NCI-H2227 treated with DMSO at 0.1 percent for 48 hours (cell line): ENCODE measurements at places on chromosomes 4 and X.

DNA sequence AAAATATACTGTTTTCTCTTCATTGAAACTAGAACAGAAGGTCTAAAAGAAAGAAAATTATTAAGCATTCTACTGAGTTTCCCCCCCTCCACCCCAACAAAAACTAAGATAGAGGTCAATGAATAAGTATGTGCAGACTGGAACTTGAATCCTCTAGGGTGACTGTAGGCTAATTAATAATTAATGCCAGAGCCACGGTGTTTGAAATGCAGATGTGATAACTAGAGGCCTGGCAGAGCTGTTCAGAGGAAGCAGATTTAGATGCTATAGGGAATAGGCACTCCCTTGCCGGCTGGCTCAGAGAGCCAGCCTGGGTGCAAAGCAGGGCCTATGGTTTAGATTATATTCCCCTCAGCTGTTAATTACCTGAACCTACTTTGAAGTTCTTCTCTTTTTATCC, 12.2 kb upstream of the POU3F4 start:
- DNase-seq: no peak

DNA sequence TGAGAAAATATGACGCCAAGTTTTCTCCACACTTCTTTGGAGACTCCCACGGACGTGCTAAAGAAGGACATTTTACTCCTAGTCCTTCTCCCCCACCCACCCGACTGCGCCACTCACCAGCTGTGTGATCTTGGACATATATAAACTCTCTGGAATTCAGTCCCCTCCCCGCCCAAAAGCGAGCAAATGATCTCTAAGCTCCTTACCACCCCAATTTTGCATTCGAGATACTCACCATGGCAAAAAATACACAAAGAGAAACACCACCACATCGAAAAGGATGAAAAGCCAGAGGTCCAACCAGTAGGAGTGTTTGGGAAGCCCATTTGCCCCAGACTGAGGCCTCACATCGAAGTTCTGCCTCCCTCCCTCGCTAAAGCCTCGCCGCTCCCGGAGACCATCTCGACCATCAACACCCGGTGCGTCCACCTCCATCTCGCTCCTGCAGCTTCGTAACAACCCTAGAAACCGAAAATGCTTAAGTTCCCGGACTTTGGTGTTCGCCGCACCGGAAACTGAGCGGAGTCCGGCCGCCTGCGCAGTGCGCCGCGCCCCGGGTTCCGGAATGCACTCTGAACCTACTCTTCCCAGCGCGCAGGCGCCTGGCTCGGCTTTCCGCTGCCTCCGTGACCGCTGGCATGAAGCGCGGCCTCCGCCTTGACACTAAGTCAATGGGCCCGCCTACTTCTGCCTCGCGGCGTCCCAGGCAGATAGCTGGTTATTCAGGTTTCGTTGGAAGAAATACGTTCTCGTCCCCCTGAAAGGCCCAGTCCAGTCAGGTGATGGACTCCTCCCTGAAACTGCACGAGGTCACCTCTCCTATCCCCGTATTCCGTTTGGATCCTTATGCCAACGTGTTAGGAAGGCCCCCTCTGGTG, 21.6 kb downstream of the FABP2 start:
- DNase-seq: no peak

GRCh38 chr4:111268769-111269414, 646.0 kb upstream of the PITX2 start:
- no peak for DNase-seq

GRCh38 chr4:10082459-10083272, 33.9 kb downstream of the WDR1 start:
- DNase-seq: no peak

DNA sequence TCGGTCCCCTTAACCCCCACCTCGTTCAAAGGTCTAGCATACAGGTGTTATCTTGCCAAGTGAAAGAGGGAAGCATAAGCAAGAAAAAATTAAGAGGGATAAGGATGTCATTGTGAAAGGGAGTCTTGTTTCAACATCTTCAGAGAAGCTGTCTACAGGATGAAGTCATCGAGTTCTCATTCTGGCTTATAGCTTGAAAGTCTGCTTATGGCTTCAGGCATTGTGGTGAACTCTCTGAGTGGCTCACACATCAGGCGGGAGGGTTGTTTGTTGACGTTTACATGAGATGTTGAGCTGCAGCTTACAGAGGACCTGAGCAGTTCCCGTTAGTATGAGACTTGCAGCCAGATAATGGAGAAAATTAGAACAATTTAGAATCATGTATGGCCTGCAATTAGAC, 16.6 kb downstream of the MAGEA9B start:
- no peak for DNase-seq

GRCh38 chr4:147580396-147580795, 36.8 kb upstream of the TMEM184C start:
- no peak for DNase-seq

GRCh38 chr4:177558995-177559394, 116.8 kb upstream of the AGA start:
- DNase-seq: no peak

DNA sequence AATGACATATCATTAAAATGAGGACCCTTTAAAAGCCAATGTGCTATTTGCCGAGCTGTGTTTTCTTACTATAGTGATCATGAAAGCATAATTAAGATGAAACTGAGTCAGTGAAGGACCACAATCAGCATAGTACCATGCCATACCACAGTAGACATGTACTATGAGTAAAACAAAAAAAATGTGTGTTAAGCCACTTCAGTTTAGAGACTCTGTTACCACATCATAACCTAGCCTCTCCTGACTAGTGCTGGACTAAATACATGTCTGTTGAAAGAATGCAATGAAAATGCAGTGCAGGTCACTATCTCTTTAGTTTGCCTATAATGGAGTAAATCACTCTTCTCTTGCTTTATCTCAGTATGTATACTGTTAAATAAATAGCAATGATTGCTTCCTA, 12.3 kb upstream of the DDX53 start:
- DNase-seq: no peak

DNA sequence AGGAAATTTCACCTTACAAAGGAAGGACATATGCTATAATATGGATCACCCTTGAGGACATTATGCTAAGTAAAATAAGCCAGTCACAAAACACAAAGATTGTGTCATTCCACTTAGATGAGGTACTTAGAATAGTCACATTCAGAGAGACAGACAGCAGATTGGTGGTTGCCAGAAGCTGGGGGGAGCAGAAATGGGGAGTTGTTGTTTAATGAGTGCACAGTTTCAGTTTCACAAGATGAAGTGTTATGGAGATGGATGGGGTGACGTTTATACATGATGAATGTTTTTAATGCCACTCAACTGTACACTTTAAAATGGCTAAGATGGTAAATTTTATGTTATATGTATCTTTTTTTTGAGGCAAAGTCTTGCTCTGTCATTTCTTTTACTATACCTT, 14.8 kb upstream of the SPON2 start:
- no peak for DNase-seq

DNA sequence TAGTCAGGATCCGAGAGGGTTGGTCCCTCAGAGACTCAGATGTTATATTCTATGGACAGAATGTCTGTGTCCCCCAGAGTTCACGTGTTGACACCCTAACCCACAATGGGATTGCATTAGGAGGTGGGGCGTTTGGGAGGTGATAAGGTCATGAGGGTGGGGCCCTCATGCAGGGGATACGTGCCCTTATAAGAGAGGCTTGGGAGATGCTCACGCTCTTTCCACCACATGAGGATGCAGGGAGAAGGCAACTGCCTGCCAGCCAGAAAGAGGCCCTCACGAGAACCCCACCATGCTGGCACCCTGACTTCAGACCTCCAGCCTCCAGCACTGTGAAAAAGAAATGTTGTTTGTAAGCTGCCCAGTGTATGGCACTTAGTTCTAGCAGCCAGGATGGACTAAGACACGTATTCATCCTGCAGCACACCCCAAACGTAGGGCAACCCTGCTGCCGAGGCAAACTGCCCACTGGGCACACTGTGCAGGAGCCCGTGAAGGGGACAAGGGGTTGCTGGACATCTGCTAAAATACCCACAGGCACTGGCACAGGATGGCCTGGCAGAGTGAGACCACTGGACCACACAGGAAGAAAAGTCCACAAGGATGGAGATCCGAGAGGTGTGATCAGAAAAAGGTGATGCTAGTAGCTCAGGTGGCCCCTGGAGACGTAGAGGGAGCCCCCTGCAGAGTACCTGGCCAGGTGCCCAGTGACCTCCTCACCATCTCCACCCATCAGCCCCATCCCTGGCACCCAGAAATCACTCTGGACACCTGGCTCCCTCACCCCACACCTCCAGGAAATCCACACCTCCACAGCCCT, 62.7 kb downstream of the HTRA3 start:
- DNase-seq: no peak

DNA sequence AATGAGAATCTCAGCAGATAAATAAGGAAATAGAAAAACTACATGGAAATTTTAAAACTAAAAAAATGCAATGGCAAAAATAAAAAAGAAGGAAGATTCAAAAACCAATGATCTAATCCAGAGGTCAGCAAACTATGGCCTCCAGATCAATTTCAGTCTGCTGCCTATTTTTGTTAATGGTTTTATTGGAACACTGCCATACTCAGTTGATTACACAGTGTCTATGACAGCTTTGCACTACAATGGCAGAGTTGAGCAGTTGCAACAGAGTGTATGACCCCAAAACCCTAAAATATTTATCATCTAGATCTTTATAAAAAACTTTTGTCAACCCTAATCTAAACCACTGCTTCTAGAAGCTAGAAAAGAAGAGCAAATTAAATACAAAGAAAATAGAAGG, 170.3 kb downstream of the RAB28 start:
- no peak for DNase-seq

DNA sequence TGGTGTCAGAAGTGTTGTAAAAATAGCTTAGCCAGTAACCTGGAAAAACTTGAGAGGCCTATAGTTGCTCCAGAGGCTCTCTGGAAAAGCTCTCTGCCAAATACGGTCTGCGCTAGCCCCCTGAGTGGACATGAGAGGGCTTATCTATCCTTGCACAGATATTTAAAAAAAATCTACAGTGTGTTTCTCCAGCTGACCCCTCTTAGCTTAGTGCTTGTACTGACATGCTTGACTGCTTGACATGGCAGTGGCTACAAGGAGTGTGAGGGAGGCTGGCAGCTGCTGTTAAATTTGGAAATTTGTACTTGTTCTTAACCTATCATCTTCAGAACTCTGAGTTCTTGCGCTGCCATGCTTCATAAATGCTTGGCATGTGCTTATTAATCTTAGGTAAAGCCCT, 229.2 kb downstream of the RBMX2 start:
- DNase-seq: no peak

- DNase-seq: no peak
Measured at GRCh38 chrX:108811891-108812290, 75.5 kb upstream of the IRS4 start.

DNA sequence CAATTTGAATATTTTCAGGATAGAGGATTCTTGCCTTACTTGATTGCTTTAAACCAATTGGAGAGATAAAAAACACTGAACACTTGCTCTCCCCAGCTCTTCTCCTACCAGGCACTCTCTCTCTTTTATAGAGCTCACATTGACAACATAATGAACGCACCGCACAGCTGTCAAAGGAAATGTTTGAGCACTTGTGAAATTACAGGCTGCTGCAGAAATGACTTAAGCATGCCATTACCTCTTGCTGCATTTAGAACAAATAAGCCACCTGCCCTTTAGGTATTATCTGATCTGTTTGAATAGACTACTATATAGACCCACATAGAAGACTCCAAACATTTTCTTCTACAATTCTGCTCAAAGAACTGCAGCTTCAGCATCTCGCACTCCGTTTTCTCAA, 227.7 kb downstream of the C4orf33 start:
- peak; percentile 92 for DNase-seq

- DNase-seq: peak; percentile 20
Measured at GRCh38 chrX:121308276-121308805, 260.9 kb downstream of the GLUD2 start.

DNA sequence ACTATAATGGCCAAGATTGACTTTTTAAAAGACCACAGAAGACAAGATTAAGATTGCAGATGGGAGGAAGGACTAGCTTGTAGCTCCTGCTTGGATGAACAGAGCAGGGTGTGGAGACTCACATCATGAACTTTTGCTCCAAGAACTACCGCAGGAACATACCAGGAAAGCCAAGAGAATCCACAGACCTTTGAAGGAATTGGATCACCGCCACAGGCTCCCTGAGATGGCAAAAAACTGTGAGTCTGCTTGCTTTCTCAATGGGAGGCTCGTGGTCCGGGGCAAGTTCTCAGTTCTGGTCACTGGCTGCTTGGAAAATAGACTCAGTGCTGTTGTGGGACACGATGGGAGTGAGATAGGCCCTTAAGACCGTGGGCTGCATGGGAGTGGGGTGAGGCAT, 276.6 kb downstream of the CCSER1 start:
- no peak for DNase-seq

DNA sequence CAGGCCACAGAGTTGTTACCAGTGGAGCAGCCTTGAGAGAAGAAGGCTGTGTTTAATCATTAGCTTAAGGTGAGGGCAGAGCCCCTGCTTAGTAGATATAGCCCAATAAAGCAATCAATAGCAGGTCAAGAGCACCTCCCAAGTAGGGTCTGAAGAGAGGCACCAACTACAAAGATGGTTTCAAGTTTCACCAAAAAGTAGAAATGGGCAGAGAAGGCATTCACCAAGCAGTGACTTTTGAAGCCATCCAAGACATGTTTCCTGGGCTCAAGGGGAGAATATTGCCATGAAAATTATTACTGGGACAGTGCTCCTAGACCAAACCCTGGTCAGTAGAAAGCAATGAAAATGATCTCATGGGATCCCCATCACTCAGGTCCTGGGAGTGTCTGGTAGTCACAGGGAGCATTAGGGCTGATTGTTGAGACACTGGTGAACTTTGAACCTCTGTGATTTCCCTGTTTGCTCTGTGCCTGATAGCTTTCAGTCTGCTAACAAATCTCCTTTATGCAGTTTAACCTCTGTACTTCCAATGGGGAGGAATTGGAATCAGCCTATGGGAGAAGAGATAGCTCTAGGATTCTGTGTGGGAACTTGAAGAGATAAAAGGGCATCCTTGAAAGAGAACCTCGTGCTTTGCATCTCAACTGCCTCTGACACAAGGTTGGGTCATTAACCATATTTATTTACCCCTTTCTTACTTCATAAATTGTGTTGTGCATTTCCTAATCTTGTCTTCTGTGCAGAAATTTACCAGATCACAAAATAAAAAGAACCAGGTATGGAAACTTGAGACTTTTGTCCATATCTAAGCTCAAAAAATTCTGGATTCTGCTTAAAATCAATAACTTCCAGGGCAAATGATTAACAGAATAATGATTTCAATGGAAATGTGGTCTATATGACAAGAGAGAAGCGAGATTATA, 9.3 kb upstream of the OTC start:
- no peak for DNase-seq

GRCh38 chr4:88613417-88613875, 21.2 kb downstream of the HERC3 start:
- DNase-seq: no peak

GRCh38 chr4:166700592-166700991, 533.7 kb downstream of the SPOCK3 start:
- DNase-seq: no peak

GRCh38 chr4:7815562-7815961, 124.1 kb downstream of the AFAP1 start:
- no peak for DNase-seq

DNA sequence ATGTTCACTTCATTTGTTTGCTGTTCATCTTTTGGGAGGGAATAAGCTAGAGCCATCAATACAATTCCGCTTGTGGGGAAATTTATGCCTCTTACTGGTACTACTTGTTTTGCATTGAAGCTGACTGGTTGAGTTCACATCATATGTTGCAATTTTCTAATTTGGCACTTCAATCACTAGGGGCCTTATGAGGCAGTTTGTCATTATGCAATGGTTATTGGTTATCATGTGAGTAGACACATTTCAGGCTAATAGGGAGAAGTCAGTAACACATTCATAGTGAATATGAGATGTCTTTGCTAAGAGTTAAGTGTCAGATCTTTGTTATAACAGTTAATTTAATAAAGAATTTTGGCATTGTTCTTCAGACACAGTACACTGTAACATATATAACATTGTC, 5.0 kb downstream of the RPL36A start:
- no peak for DNase-seq
